ENCODE measurements at places on chromosomes 4 and X.

DNA sequence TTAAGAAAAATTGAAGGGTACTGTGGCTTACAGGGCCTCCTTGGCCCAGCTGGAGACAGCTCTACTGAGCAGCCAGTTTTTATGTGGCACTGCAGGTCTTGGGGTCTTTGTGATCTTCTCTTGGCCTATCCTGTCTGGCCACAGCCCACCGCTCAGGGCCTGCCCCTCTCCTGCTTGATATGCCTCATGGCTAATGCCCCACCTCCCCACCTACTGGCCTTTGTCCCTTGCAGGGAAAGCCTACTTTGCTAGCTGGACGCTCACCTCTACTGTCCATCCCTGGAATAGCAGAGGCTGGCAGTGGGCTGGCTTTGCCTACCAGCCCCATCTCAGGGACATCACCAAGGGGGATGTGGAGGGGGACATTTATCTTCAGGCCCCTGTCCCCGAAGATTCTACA lies 134.1 kb downstream of the PJA1 start:
- no peak for DNase-seq

DNA sequence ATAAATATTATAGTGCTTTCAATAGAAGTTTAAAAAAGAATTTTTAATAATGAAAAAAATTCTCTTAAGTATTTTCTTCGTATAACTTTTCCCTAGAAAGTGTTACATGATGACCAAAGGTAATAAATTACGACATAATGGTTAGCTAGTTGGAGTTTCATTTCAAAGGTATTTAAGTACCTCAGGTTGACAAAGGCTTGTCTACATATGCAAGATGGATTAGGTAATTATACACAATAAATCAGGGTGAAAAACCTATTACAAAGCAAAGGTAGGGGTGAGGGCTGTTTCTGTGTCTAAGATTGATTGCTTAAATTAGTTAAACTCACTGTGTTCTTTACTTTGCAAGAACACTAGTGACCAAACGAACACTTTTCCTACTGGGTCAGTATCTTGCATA lies 508.5 kb upstream of the FAT1 start:
- DNase-seq: no peak

GRCh38 chr4:19936476-19936875 lies 315.2 kb upstream of the SLIT2 start:
- no peak for DNase-seq

GRCh38 chr4:3157366-3157765 lies 82.9 kb downstream of the HTT start:
- no peak for DNase-seq

DNA sequence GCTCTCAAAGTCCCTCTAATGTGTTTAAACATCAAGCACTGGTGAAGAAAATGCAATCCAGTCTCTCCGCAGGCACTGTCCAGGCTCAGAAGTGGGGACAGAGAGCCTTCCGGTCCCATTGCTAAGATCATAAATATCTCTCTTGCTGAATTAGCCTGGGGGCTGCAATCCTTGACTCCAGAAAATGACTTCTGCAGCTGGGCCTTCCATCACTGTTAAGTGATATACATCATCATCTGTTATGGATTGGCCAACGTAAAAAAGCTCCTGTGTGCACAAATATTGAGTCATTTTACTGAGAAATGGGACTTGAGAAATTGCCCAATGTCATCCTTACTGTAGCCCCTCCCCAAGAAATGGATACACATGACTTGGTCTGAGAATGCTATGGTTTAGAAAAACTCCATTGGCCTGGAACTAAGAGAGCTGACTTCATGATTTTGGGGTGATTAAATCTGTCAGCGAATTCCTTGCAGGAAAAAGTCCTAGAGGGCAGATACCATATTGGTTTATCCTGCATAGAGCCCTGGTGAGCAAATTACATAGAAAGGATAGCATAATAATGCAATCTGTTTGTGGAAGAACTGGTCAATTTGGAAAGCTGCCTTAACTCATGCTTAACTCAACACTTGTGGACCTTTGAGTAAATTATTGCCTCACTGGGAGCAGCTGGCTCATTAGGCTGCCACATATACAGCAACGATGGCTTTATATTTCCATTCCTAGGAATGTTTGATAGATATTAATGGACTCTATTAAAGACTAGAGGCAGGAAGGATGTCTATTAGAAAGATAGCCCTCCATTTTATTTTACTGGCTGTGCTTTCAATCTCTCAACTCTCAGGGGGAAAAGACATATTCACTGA lies 346.1 kb downstream of the GBA3 start:
- no peak for DNase-seq

- peak; percentile 30 for DNase-seq
These were observed 93.9 kb downstream of the NXF2B start for GRCh38 chrX:102345916-102346315.

- no peak for DNase-seq
These were observed 2.3 kb downstream of the PDGFRA start for GRCh38 chr4:54231419-54231767.

GRCh38 chr4:156771171-156771837 lies 200.3 kb downstream of the PDGFC start:
- no peak for DNase-seq

GRCh38 chrX:45794995-45795337 lies 594.3 kb upstream of the DIPK2B start:
- DNase-seq: no peak

GRCh38 chr4:139986689-139987501 lies 167.1 kb downstream of the MAML3 start:
- no peak for DNase-seq

DNA sequence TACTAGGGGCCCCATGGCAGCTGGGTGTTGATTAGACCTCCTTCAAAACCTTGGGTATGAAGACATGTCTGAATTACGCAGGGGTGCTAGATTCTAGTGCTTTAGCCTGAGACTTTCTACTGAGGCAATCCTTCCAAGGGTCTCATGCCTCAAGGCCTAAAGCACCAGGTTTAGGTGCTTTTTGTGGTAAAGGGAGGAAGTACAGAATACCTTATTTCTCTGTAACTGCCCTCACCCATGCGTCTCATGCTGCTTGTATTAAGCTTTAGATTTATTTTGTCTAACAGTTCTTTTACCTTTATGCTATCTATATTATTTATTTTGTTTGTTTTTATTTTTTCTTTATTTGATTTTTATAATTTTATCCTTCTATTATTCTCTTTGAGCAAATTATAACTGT lies 190.2 kb upstream of the GK2 start:
- DNase-seq: no peak

GRCh38 chrX:4004822-4005221 lies 291.4 kb upstream of the PRKX start:
- no peak for DNase-seq

GRCh38 chrX:69088171-69088938 lies 76.9 kb downstream of the PJA1 start:
- DNase-seq: no peak

- no peak for DNase-seq
These were observed 62.1 kb upstream of the LANCL3 start for GRCh38 chrX:37509349-37509748.

- DNase-seq: no peak
These were observed 36.7 kb downstream of the UBQLN2 start for GRCh38 chrX:56600141-56600540.

DNA sequence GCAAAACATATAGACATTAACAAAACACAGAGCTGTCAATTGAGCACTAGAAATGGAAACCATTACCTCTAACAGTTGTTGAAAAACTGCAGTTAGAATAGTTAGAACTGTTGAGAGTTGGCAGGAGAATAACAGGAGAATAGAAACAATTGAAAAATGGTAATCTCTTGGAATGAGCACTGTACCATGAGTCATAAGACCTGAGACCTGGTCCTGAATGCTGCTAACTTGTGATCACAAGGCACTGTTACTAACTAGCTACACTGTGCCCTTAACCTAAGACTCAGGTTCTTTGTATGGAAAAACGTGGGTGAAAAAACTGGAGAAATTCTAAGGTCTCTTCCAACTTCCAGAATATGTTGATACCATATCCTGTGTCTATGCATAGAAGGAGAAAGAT lies 29.3 kb downstream of the FAM114A1 start:
- no peak for DNase-seq

DNA sequence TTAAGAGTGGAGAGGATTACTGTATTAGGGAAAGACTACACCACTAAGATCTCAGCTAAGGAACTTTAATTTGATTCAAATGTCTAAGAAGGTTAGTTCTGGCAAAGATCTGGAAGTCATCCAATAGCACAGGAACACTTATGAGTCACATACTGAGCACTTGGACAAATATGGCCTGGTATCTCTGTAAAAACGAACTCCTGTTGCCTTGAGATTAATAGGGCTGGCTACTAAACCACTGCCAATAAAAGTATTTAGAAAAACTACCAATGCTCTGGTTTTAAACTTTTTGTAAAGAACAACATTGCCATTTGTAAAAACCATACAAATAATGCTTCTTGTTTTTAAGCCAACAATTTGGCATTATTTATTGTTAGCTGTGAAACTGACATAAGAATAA lies 70.5 kb downstream of the SEC24D start:
- no peak for DNase-seq

- DNase-seq: no peak
These were observed 31.3 kb upstream of the GNRHR start for GRCh38 chr4:67785528-67785927.

GRCh38 chr4:79626101-79626500 lies 218.1 kb upstream of the GK2 start:
- DNase-seq: no peak

DNA sequence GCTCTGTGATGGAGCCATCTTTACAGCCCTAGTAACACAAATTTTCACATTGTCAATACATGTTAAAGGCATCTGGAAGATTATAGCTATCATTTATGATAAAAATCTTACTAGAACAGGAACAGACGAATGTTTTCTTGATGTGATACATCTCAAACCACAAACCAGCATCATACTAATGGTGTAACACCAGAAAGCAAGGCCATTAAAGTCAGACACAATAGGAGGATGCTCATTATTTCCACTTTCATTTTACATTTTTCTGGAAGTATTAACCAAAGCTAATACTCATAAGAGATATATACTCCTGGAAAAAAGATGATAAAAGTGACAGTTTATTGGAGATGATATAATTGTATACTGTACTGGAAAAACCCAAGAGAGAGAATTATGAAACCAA lies 5.3 kb downstream of the AKAP14 start:
- no peak for DNase-seq

GRCh38 chrX:120768254-120768653 lies 107.4 kb downstream of the CT47B1 start:
- no peak for DNase-seq
